ENCODE measurements at places on chromosomes 5 and 9.

- DNase-seq, result no peak
These were observed 364.2 kb downstream of the OSTF1 start for GRCh38 chr9:75452512-75452911.

GRCh38 chr9:80946496-80947170 lies 742.7 kb downstream of the TLE1 start:
- no peak for DNase-seq

DNA sequence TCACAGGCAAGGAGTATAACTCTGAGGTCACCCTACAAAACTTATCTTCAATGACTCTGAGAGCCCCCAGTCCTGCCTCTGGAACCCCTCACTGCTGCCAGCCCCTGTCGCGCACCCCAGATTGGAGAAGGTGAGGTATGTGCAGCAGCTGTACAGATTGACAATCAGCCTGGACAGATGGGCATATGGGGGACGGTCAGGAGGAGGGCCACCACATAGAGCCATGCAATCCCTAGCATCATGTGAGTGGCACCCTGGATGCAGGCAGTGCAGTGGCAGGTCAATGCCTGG lies 90.1 kb downstream of the LMX1B start:
- DNase-seq, result no peak

- no peak for DNase-seq
These were observed 179.0 kb downstream of the FANCC start for GRCh38 chr9:95138474-95138873.

DNA sequence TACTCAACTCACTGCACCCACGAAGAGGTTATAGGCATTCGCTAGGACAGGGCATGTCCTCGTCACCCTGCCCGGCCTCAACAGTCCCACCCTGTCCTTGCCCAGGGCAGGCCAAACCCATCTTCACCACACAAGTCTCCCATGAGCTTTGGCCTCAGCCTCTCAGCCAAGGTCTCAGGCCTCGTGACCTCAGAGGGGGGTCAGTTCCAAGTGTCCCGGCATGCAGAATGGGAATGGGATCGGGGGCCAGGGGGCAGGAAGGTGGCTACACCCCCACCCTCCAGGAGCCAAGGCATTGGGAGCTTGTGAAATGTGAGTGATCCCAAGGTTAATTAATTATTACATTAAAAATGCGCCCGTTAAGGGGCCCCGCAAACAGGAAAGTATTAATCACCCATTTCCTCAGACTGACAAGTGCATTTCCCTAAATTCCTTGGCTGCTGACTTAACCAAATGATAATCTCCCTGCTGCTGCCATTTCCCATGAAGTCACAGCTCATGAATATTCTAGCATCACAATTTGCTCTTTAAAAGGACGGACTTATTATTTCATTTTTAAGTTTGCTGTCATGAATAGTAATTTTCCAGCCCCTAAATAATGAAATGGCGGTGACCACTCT lies 8.0 kb upstream of the UBAC1 start:
- DNase-seq, result no peak

All from stimulated activated CD4-positive, alpha-beta T cell treated with anti-CD3 and anti-CD28 coated beads, Interleukin-2, amount 100 ng/mL, for 24 hours (primary cell).